ENCODE measurements at places on chromosomes 3 and 15.

DNA sequence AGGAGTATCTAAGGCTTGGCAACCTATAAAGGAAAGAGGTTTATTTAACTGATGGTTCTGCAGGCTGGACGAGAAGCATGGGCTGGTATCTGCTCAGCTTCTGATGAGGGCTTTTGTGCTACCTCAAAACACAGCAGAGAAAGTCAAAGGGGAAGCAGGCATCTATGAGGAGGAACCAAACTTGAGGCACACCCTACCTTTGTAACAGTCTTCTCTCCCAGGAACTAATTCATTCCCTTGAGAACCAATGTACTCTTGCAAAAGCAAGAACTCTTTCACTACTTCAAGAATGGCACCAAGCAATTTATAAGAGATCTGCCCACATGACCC lies 109.0 kb downstream of the CGGBP1 start:
- DNase-seq: no peak

DNA sequence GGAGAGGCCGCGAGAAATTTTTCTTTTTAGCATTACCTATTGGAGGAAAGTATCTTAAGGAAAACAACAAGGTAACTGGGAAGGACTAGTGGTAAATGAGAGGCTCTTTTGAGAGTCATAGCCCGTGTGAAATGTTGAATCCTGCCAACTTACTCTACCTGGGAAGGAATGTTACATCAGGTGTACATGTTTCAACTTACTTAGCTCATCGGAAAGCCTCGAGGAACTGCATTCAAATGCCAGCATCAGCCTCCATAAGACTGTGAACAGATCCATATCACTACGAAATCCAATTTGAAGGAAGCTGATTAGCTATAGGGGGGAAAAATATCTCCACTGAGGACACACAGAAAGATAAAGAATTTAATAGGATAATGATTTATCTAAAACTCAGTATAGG lies 72.3 kb upstream of the PDZRN3 start:
- DNase-seq: no peak

DNA sequence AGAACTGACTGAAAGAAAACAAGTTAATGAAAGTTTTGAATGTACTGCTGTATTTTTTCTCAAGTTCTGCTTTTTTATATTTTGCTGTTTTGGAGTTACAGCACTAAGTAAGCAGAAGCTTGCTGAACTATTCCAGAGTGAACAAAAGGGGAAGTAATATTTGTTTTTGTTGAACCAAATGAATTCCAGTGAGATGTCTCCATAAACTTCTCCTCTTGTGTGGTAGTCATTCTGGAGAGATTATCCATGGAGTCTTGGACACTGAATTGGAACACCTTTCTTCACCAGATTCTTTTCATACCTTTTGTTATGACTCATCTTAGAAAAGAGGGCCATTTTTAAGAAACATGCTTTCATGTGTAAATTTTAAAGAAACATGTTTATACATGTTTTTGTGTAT lies 8.8 kb downstream of the ANKUB1 start:
- peak; percentile 35 for DNase-seq

- DNase-seq: no peak
Measured at GRCh38 chr3:159447841-159448240, 540.8 kb upstream of the IL12A start.

DNA sequence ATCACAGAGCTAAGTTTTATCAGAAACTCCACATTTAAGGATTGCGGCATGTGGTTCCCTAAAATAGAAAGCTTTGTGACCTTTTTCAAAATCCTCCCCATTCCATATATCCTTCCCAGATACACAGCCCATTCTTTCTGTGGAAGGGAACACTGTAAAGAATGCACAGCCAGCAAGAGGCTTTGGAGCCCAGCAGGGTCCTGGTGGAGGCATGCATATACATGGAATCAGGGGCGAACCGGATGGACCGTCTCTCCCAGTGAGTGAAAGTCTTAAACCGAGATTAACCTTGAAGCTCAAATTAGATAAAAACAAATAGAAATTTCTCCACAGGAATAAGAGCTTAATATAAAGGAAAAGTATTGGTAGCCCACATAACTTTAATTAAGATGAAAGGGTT lies 436.2 kb upstream of the MDFIC2 start:
- no peak for DNase-seq

DNA sequence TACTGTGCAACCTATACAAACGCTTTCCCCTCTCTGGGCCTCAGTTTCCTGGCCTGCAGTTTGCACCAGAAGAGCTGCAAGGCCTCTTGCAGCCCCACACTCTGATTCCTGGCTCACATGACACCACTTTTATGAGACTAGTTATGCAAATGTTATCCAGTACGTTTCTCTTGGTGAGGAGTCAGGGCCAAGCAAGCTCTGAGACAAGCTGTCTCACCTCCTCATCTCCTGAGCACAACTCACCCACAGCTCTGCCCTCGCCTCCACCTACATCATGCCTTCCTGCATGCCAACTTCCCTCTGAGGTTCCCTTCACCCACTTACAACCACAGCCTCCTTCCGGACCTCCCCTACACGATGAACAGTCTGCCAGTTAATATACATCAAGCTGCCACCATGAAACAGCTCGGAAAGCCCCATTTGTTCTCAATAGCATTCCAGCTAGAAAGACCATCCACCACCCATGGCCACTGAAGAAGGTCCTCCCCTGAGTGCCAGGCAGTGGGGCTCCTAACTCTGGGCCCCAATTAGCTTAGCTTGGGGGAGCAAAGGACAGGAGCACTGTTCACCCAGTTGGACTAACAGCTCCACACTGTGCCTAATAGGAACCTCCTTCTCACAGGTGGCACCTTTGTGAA lies 25.0 kb downstream of the CRYGS start:
- DNase-seq: peak; percentile 77

GRCh38 chr15:88440021-88440420 lies 27.2 kb downstream of the MRPL46 start:
- peak; percentile 16 for DNase-seq

- DNase-seq: no peak
Measured at GRCh38 chr15:71496336-71496955, 313.9 kb upstream of the NR2E3 start.

DNA sequence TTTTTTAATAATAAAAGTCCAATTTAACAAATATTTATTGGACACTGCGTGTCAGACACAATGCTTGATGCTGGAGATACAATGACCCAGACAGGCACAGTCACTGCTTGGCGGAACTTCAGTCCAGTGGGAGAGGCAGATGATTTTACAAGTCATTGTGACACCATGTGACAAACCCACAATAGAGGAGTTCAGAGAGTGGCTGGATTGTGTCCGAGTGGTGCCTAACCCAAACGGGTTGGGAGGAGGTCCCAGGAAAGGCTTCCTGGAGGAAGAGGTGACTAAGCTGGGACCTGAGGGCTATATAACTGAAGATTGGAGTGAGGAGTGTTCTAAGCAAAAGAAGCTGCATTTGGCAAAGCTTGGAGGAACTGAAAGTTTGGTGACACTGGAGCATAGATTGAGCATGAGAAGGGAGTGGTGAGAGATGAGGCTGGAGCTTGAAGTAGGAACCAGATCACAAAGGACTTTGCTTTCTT lies 41.4 kb downstream of the CRTC3 start:
- peak; percentile 93 for DNase-seq

- DNase-seq: no peak
Measured at GRCh38 chr15:71302861-71303410, 187.7 kb downstream of the THSD4 start.

DNA sequence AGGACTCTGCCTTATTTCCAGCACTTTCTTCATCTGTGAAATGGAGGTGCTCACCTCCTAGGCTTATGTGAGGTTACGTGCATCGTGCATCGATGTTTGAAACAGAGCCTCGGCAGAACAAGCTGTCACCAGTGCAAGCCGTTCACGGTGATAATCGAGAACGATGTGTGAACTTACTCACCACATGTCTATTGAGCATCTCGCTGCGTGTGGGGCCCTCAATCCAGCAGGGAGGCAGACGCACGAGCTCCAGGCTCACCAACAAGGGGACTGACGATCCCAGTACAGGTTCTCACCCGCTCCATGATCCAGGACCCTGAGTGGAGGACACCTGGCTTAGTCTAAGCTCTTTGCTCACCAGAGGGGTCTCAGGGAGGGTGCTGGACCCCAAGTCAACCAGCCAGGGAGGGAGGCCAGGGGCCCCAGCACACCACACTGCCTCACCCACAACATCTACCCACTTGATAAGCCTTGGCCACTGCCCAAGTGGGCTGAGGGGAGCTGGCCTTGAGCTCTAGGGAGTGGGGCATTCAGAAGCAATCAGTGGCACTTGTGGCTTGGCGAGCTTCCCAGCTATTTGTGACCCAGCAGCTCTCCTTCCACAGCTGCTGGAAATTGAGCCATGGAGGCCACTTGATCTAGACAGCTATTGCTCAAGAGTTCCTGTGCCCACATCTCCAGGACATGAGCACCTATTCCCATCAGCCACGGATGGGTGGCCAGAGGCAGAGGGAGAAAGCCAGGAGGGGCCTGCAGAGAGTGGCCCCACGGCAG lies 34.4 kb upstream of the SLC6A1 start:
- DNase-seq: no peak

- no peak for DNase-seq
Measured at GRCh38 chr15:28026221-28026620, 72.9 kb downstream of the OCA2 start.

- no peak for DNase-seq
Measured at GRCh38 chr15:80572337-80572736, 122.8 kb upstream of the ABHD17C start.

DNA sequence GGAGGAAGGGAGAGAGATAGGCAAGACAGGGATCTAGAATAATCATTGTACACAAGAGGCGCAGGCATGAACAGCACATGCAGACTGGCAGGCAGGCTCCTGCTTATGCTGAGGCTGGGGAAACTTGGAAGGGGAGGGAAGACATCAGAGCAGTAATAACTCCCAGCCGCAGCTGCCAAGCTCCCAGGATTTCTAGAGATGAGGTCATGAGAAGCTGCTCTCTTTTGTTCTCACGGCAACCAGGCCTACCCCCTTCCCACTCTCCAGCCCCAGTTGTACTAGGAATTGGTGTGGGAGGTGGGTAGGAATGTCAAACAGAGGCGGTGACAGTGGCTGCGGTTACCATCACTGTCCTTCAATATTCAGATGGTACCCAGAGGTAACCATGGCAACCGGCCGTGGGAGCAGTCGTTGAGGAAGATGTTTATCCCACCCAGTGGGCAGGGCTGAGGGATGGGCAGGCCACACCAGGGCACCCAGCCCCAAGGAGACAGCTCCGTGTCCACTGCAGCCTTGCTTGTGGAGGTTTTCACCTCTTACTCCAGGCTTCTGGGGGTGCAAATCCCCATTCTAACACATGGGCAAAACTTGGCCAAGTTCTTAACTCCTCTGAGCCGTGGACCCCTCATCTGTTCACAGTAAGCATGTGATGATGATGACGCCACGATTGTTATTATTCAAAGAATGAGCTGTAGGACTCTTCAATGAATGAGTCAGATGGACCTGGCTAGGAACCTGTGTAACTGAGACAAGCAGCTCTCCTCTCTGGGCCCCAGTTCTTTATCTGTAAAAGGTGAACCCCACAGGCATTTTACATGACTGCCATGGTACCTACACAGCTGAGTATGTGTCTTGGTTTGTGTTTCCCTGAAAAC lies 360.8 kb upstream of the PROK2 start:
- no peak for DNase-seq

- no peak for DNase-seq
Measured at GRCh38 chr3:65078748-65079147, 390.9 kb upstream of the ADAMTS9 start.

DNA sequence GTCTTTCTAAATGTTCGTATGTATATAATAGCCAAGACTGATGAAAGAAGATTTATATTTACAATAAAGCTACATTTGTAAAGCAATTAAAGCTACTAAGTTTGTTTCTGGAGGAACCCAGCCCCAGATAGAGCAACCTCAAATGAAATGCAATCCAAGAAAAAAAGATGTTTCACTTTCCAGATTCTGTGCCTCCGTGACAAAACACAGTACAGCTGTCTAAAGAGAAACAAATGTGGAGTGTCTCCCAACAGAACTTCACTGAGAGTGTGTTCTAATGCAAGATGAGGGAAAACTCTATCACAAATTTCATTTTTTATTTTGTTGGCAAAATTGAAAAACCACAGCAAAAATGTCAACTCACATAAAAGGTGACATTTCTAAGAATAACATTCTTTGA lies 317.0 kb downstream of the OCA2 start:
- no peak for DNase-seq

GRCh38 chr3:178618197-178618596 lies 82.0 kb downstream of the KCNMB2 start:
- DNase-seq: no peak

DNA sequence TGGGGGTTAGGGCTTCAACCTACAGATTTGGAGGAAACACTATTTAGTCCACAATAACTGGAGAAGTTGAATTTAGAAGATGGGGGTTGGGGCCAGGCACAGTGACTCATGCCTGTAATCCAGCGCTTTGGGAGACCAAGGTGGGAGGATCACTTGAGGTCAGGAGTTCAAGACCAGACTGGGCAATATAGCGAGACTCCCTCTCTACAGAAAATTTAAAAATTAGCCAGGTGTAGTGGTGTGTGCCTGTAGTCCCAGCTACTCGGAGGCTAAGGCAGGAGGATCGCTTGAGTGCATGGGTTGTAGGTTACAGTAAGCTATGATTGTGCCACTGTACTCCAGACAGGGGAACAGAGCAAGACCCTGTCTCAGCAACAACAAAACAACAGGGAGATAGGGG lies 5.0 kb upstream of the DYNLT2B start:
- peak; percentile 47 for DNase-seq

DNA sequence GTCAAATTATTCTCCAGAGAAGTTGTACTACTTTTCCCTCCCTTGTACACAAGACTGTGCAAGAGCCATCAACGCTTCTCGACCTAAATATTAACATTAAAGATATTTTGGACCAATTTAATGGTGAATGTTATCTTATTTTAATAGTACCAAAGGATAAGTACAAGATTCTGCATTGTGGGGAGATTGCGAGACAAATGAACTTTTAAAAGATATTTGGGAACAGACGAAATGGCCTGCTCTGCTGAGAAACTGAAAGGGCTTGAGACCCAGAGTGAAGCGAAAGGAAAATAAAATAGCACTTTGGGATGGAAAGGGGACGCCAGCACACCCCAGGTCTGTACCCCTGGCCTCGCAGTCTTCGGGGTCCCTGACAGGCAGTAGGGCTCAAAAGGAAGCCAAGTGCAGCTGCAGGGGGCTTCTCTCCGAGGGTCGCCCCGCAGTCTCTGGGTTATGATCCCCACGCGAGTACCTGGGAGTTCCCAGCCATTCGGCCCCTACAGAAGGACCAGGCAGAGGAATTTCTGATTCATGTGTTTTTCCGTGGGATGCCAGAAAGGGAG lies 97.6 kb upstream of the VGLL3 start:
- no peak for DNase-seq

GRCh38 chr3:111989061-111989678 lies 9.6 kb upstream of the TAGLN3 start:
- DNase-seq: peak; percentile 62

- DNase-seq: no peak
Measured at GRCh38 chr15:71648095-71648494, 162.3 kb upstream of the NR2E3 start.
